Activated naive CD8-positive, alpha-beta T cell treated with anti-CD3 and anti-CD28 coated beads for 36 hours (primary cell): ENCODE measurements at places on chromosomes 11 and 22. TPM values are rescaled to one million over a fixed set of nuclear protein-coding genes. Genes with fewer than 3 reads are reported as not detected.

DNA sequence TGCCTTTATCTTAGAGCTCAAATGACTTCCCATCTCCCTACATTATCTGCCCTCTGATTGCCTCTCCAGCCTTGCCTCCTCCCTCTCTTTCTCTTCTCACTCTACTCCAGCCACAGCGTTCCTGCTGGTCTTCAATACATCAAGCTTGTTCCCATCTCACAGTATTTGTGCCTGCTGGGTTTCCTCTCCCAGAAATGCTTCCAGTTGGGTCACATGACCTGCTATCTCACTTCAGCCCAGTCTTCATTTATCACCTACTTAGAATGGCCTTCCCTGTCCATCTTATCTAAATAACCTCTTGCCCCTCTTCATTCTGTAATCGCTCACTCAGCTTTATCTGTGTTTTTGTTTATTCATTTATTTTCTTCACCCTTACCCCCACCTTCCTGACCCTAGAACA lies 61.8 kb upstream of the FAR1 start:
- DNase-seq = no peak
- no peaks in the 10 kb centered on the region for H3K36me3 ChIP-seq
- no peaks in the 10 kb centered on the region for H3K27me3 ChIP-seq

GRCh38 chr22:39563571-39564428 lies 6.8 kb upstream of the CACNA1I start:
- no peaks in the 10 kb centered on the region for H3K36me3 ChIP-seq
- peaks cover 5% of the 10 kb centered on the region for H3K27me3 ChIP-seq
- no peak overlapping the region for H3K4me3 ChIP-seq
- no peak overlapping the region for H3K27ac ChIP-seq
- DNase-seq = no peak

- H3K4me1 ChIP-seq = peaks cover 8% of the 10 kb centered on the region
- H3K27ac ChIP-seq = no peak overlapping the region
- H3K36me3 ChIP-seq = no peaks in the 10 kb centered on the region
- H3K4me3 ChIP-seq = no peak overlapping the region
- DNase-seq = no peak
- H3K27me3 ChIP-seq = peaks cover 17% of the 10 kb centered on the region
Measured at GRCh38 chr11:67051180-67051893, 5.3 kb upstream of the RHOD start.

DNA sequence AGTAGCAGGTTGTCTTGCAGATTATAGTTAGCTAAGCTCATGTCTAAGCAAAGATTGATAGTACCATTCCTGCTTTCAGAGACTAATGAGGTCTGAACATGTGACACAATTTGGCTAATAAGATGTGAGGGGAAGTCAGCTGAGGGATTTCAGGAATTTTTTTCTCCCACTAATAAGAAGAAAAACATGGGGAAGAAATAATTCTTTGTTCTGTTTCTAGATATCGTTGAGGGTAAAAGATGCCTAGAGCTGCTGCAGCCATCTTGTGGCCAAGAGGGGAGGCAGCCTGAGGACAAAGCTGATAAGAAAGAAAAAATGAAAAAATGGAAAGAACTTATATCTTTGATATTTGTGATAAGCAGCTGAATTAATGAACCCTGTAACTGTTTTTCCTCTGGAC lies 1334.4 kb downstream of the LRRC4C start:
- H3K27ac ChIP-seq = no peak overlapping the region
- H3K27me3 ChIP-seq = no peaks in the 10 kb centered on the region
- H3K4me1 ChIP-seq = no peaks in the 10 kb centered on the region
- H3K4me3 ChIP-seq = no peak overlapping the region
- DNase-seq = no peak

DNA sequence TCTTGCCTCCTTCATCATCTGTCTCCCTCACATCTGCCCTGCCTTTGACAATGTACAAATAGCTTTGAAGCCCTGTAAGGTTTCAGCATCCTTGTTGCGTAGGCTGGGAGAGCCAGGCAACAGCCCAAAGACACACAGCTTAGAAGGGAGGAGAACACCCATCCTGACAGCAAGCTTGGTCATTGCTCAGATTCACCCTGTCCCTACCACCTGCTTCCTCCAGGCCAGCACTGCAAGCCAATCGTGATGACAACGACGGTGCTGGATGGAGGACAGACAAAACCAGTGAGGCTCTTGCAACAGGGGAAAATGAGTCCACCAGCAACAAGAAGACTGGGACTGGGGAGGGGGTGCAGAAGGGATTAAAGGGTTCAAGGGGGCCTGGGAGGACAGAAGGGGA lies 32.9 kb upstream of the CD5 start:
- no peak overlapping the region for H3K4me3 ChIP-seq
- H3K36me3 ChIP-seq = peaks cover 86% of the 10 kb centered on the region
- H3K27me3 ChIP-seq = no peaks in the 10 kb centered on the region
- H3K4me1 ChIP-seq = peaks cover 83% of the 10 kb centered on the region
- no peak overlapping the region for H3K27ac ChIP-seq

The CELSR1 gene
- total RNA-seq = 0.14 TPM

DNA sequence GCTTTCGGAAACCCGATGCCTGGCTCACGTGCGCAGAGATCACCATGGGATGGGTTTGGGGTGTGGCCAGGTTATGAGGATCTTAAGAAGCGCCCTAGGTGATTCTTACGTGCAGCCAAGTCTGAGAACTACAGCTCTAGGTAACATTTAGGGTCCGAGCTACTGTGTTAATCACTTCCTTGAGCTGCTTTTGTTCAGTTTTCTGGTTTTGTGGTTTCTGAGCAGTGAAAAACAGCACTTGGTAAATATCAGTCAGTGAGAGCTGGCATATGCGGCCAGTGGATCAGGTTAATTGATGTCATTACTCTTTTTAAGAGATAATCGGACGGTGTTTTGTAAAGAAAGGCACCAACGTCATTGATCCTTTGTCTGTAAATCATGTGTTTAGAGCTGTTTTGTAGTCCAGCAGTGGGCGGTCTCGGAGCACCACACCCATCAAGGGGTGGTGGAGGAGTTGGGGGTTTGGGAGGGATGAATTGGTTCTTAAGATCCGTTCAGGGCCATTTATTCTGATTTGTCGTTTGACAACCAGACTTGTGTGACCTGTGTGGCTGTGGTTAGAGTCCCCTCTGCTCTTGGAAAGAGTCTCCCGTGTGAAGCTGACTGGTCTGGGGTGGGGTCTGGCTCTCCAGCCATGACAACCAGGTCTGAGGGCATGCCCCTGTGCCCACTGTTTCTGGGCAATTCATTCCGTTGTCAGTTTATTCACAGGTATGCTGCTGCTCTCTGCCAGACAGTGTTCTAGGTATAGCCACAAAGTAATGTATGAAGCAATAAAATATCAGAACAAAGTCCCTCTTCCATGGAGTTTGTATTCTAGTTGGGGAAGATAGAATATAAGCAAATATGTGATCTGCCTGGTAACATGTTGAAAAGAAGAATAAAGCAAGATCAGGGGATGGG lies 61.9 kb upstream of the SORL1-AS1 start:
- H3K36me3 ChIP-seq = peaks cover 66% of the 10 kb centered on the region
- peak overlapping the region; percentile 32 for H3K4me3 ChIP-seq
- peaks cover 62% of the 10 kb centered on the region for H3K4me1 ChIP-seq
- no peak for DNase-seq

GRCh38 chr22:16783930-16784354 lies 41.3 kb downstream of the XKR3 start:
- H3K27me3 ChIP-seq = peaks cover 6% of the 10 kb centered on the region
- H3K27ac ChIP-seq = no peak overlapping the region
- H3K4me3 ChIP-seq = no peak overlapping the region
- H3K36me3 ChIP-seq = no peaks in the 10 kb centered on the region
- DNase-seq = no peak

GRCh38 chr22:33227791-33228190 lies 169.6 kb upstream of the SYN3 start:
- no peak overlapping the region for H3K27ac ChIP-seq
- peaks cover 9% of the 10 kb centered on the region for H3K36me3 ChIP-seq
- H3K4me1 ChIP-seq = no peaks in the 10 kb centered on the region
- no peak for DNase-seq
- peaks cover 3% of the 10 kb centered on the region for H3K27me3 ChIP-seq

GRCh38 chr22:25567251-25567675 lies 2.8 kb downstream of the GRK3 start:
- H3K4me1 ChIP-seq = peaks cover 50% of the 10 kb centered on the region
- DNase-seq = no peak
- peak overlapping the region; percentile 42 for H3K4me3 ChIP-seq
- no peak overlapping the region for H3K27ac ChIP-seq
- H3K27me3 ChIP-seq = peaks cover 4% of the 10 kb centered on the region

DNA sequence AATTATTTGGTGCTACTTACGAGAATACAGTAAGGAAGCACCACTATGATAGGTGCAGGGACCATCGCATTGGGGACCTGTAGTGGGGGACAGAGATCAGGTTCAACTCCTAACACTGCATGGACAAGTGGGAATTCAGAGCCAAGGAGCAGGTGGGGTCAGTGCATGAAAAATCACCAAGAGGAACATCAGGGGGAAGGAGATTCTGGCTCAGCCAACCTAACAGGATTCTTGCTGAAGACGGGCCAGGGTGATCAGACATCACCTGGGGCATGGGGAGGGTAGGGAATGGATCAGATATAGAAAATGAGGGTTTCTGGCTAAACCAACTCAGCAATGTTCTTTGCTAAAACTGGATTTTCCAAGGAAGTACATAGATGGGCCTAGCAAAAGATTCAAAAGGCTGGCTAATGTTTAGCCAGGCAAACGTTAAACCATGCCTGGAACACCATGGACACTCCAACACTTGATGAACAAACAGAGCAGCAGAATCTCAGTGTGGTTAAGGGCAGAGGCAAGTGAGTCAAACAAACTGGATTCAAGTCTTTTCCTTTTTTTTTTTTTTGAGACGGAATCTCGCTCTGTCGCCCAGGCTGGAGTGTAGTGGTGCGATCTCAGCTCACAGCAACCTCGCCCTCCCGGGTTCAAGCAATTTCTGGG lies 70.0 kb downstream of the MICAL3 start:
- H3K27me3 ChIP-seq = no peaks in the 10 kb centered on the region
- no peak overlapping the region for H3K27ac ChIP-seq
- no peak overlapping the region for H3K4me3 ChIP-seq
- H3K4me1 ChIP-seq = peaks cover 9% of the 10 kb centered on the region
- H3K36me3 ChIP-seq = peaks cover 2% of the 10 kb centered on the region

- H3K27me3 ChIP-seq = peaks cover 16% of the 10 kb centered on the region
- no peak overlapping the region for H3K4me3 ChIP-seq
- no peak overlapping the region for H3K27ac ChIP-seq
- H3K4me1 ChIP-seq = no peaks in the 10 kb centered on the region
- H3K36me3 ChIP-seq = no peaks in the 10 kb centered on the region
Measured at GRCh38 chr11:106156290-106156937, 79.0 kb downstream of the AASDHPPT start.

The FAM111B gene
- total RNA-seq = 46.1 TPM

GRCh38 chr22:23715806-23716375 lies 25.1 kb downstream of the RGL4 start:
- no peak for DNase-seq
- H3K27ac ChIP-seq = no peak overlapping the region
- H3K27me3 ChIP-seq = no peaks in the 10 kb centered on the region

DNA sequence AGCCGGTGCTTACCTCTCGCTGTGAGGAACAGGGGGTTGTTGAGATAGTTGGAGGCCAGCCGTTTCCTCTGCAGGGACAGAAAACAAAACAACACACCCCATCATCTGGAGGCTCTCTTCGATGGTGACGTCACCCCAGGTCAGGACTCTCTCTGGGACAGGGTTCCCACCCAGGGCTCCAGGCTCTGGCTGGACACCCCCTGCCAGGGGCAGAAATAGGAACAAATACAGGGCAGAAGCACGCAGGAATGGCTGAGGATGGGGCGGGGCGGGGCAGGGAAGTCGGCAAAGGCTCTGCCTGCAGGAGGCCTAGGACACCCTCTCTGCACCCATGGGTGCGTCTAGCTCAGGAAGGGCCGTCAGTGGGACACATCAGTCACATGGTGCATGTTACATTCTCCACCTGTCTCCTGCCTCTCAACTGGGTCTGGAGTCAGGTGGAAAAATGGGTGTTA lies 118.5 kb downstream of the PHF21B start:
- no peaks in the 10 kb centered on the region for H3K27me3 ChIP-seq
- H3K27ac ChIP-seq = no peak overlapping the region
- DNase-seq = no peak
- no peaks in the 10 kb centered on the region for H3K36me3 ChIP-seq

The CDC42EP2 gene
- total RNA-seq = 0.18 TPM

The CDON gene
- total RNA-seq = 2.6 TPM

DNA sequence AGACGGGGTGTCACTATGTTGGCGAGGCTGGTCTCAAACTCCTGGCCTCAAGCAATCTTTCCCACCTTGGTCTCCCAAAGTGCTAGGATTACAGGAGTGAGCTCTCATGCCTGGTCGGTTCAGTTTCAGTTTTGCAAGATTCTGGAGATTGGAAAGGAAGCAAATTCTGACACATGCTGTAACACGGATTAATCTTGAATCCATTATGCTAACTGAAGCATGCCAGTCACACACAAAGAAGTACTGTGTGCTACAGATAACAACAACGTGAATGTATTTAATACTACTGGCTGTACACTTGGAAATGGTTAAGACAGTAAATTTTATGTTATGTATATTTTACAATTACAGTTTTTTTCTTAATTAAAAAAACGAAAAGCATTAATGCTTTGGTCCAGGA lies 107.6 kb downstream of the MED15 start:
- no peaks in the 10 kb centered on the region for H3K36me3 ChIP-seq
- H3K27me3 ChIP-seq = no peaks in the 10 kb centered on the region
- peaks cover 4% of the 10 kb centered on the region for H3K4me1 ChIP-seq
- DNase-seq = no peak
- H3K4me3 ChIP-seq = no peak overlapping the region

DNA sequence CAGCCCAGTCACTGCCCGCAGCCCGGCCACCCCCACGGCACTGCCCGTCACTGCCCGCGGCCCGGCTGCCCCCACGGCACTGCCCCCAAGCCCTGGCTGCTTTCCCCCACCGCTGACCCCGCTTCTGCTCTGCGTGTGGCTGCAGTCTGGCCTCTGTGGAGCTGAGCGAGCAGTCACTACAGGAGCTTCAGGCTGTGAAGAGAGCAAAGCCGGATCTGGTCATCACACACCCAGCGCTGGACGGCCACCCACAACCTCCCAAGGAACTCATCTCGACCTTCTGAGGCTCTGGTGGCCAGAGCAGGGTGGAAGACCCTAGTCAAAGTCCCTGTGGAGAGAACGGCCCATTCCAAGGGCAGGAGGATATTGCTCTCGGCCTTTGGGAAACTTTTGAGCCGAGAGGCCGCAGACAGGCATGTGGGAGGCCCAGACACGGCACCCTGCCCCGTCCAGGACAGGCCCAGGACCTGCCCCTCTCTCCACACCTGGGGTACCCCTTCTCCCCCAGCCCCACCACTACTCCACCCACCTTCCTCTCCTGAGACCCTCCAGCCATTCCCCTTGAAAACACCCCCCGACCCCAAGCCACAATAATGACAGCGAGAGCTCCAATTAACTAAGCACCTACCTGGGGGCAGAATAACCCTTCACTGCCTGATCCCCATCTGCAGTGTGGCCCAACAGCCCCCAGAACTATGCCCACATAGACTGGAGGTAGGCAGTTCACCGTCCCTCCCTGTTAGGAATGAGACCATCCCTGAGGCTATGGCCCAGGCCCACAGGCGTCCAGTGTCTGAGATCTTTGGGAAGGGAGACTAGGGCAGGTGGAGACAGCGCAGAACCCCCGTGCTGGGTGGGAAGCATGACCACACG lies 3.7 kb upstream of the PGGHG start:
- peak overlapping the region; percentile 4 for H3K4me3 ChIP-seq
- peaks cover 59% of the 10 kb centered on the region for H3K4me1 ChIP-seq
- H3K36me3 ChIP-seq = peaks cover 30% of the 10 kb centered on the region
- peak overlapping the region; percentile 98 for H3K27ac ChIP-seq
- peaks cover 30% of the 10 kb centered on the region for H3K27me3 ChIP-seq

The NRXN2 gene
- 0.58 TPM for total RNA-seq

The NCAM1 gene
- total RNA-seq = 0.16 TPM

The NCF4 gene
- total RNA-seq = 2.5 TPM
